ENCODE measurements at places on chromosomes 13 and 19.

DNA sequence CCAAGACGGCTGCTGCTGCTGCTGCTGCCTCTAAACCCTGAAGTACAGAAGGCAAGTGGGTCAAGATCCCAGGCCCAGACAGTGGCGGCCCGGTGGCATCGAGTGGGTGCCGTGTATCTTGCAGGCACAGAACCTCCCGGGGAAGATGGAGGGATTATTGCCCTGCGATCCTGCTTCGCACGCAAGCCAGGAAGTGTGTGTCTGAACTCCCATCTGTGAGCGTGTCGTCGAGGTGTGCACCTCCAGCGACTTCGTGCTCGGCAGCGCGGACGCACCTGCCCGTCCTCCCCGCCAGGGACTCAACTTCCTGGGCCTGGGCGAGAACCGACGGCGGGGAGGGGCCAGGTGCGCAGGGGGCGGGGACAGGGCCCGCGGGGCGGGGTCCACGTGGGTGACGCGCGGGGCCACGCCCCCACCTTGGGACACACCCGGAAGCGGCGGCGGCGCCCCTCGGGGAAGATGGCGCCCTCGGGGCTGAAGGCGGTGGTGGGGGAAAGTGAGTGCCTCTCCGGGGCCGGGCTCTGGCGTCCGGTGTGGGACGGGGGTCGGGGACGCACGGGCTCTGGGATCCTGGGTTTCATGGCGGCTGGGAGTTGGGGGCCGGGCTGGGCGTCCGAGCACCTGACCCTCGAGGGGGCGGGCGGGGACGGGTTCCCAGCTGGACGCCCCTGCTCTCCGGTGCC is at the start of gene STXBP2:
Gene STXBP2, plus strand, starts transcription at position 420 of the 683 bp plus-strand sequence. Its CDS starts 40 bp downstream, at position 460.
- peak; percentile 93 for DNase-seq

GRCh38 chr13:105272660-105273631 is 1262.5 kb downstream of the EFNB2 start:
- DNase-seq, result no peak

GRCh38 chr19:42407085-42407815 is 17.2 kb upstream of the CNFN start:
- DNase-seq, result no peak

- no peak for DNase-seq
These were observed 229.3 kb upstream of the EDNRB start for GRCh38 chr13:78147905-78148304.

DNA sequence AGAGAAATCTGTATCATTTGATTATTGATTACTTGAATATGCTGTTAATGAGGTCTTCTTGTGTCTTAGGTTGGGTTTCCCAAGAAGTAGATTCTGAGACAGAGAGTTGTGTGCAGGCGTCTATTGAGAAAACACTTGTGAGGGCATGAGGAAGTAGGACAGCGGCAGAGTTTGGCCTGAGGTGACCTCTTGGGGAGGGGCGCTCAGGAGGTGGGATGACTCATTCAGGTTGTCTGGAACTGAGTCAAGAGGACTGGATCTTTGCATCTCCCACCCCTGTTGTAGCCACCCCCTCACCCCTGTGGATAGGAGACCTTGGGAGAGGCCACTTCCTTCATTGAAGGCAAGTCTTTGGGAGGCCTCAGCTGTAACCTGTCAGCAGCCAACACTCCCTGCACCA is 35.2 kb upstream of the WDFY2 start:
- DNase-seq, result peak; percentile 18
